RPMI7951 (cell line): ENCODE measurements at places on chromosomes 6 and 20. TPM values are rescaled to one million over a fixed set of nuclear protein-coding genes. Genes with fewer than 3 reads are reported as not detected.

PTPN1 gene
- 42.1 and 42.2 TPM in 2 replicates for total RNA-seq

GRCh38 chr6:21748343-21749056 is 154.9 kb downstream of the SOX4 start:
- no peak for DNase-seq

- no peak for DNase-seq
Measured at GRCh38 chr6:89750338-89750737, 69.3 kb downstream of the MDN1 start.

TJAP1 gene
- total RNA-seq, result 7.8 and 12.4 TPM in 2 replicates

TNXB gene
- total RNA-seq, result 0.12 and 0.20 TPM in 2 replicates

GRCh38 chr6:108113557-108114519 is 39.3 kb upstream of the OSTM1 start:
- peak; percentile 60 for DNase-seq

DNA sequence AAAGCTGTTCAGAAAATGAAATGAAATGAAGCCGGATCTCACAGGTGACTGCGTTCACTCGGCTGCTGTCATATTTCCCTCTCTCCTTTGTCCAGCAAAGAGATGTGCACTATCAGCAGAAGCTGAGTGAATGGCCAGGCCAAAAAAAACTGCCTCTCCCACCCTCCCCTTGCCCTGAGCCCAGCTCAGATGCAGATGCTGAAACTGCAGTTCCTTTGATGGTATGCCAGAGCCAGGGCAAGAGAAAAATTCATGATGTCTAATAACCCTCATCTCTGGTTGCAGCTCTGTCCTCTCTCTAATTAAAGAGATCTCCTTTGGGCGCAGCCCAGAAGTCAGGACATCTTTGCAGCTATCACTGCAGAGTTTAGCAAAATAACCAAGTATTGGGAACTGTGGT is 210.5 kb upstream of the RIN2 start:
- no peak for DNase-seq

GRCh38 chr6:18241208-18242038 is 22.9 kb downstream of the DEK start:
- peak; percentile 38 for DNase-seq

DNA sequence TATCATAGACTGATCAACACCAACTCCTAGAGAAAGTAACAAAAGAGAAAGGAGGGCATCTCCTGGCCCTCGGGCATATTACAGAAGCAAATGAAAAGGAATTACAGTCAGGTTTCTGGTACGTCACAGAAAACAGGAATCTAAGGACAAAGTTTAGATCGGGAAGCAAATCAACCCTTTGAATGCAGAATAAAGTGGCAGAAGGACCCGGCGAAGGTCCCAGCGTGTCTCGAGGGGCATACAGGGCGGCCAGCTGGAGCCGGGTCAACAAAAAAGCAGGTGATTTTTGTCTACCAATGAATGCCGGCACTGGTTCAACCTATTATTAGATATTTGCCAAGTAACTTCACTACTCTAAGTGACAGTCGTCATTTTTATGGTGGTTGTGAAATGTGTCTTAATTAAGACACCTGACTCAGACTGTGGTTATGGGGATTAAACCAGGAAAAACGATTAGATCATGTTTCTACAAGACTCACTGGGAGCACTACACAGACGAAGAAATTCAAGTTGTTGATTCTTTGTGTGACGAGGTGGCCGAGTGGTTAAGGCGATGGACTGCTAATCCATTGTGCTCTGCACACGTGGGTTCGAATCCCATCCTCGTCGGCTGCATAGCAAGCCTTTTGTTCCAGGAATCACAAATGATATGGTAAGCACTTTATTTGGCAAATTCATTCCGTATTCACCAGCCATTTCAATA is 12.4 kb upstream of the ZSCAN9 start:
- DNase-seq, result peak; percentile 72

- peak; percentile 71 for DNase-seq
Measured at GRCh38 chr6:1952740-1953360, 292.6 kb downstream of the GMDS start.

DNA sequence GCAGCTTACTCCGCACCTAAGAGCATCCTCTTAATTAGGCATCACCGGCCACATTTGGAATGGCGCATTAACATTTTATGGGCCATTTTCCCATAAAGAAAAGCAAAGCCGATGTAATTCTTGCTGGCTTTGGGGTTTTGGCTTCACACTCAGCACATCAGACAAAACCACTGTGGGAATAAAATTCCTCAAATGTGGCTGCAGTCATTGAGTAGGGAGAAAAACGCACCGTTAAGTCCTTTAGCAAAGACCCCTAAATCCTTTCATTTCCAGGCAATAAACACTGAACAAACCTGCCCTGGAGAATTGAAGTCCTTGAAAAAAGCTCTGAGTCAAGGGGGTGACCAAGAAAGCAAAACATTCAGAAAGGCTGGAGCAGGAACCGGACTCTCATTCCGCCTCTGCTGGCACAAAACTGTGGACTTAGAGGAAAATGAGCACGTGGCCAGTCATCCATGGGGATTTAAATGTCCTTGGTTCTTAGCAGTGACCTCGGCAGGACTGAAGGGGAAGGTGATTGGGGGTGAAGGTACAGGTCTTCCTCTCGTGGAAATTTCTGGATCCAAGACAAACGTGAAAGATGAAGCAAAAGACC is 102.9 kb downstream of the CDH4 start:
- DNase-seq, result no peak

- no peak for DNase-seq
Measured at GRCh38 chr20:62591122-62591468, 51.2 kb upstream of the SLCO4A1 start.

ADGB gene
- total RNA-seq, result not detected in 2 replicates

DNA sequence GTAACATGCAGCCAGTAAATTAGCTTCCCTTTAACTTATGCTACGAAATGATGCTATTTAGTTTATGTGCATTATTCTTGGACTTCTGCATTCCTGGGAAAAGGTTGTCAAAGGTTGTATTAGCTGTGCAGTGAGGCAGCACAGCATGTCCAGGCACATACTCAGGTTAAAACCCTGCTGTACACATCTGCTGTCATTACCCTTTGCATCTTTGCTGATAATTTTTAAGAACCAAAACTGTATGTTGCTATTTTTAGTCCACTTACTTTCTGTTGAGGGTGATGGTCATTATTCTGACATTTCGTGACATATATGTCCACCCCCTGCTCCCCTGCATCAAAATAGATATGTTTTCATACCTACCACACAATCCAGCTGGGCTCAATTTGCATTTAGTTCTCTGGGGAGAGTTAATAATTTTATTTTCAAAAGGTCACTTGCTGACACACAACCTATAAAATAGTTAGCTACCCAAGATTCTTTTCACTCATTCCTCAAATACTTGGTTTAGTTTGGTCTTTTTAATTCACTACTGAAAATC is 142.5 kb upstream of the SPACA1 start:
- no peak for DNase-seq

- DNase-seq, result no peak
Measured at GRCh38 chr6:19845266-19846041, 8.3 kb downstream of the ID4 start.

DNA sequence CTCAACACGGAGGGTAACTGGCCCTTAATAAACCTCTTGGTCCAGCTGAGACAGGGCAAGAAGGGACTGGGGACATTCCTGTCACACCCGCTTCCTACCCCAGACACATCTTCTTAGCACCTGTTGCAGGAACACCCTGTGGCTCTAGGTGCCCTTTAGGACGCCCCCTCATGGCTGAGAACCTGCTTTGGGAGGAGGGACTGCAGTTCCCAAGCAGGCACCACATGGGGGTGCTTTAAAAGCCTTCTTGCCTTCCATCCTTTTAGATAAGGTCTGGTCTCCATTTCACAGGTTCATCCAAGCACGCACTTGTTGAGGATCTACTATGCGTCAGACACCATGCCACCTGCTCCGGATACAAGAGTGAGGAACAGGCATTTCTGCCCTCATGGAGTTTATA is 26.6 kb downstream of the NSFL1C start:
- peak; percentile 42 for DNase-seq

RAB32 gene
- total RNA-seq, result 104 and 125 TPM in 2 replicates

- no peak for DNase-seq
Measured at GRCh38 chr6:114762145-114762544, 419.3 kb upstream of the HS3ST5 start.

DNA sequence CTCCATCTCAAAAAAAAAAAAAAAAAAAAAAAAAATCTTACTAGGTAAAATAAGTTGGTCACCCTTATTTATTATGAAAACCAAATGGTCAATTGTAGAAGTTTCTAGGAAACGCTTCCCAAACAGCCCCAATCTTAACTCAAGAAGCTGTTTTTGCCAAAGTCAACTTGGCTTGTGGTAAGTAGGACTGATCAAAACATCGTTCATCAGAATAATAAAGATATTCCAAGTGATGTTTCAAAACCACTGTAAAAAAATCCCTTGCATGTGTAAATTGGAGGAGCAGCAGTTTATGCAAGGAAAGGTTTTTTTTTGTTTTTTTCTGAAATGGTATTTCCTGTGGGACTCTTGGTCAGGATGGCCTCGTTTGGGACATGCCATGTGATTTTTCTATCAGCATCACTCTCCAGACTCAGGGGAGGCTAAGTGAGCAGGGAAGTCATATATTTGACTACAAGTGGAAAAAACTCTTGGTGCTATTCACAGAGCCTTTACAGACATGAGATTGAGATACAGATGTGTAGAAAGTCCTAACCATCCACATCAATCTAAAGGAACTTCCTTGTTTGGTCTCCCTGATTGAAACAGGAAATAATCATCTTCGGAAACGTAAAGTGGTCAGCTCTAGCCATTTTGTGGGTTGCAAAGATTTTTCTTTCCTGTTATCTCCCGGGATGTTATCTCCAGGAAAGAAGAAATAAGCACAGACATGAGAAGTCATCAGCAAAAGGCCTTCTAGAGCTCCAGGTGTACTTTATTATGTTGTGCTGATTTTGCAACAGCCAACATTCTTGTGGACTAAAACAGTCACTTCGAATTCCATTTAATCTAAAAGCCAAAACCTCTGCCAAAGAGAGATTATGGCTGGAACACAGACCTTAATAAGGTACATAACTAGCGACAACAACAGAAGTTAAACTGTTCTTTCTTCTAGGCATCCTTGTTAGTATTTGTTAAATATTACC is 177.8 kb downstream of the EDN1 start:
- peak; percentile 45 for DNase-seq

DNA sequence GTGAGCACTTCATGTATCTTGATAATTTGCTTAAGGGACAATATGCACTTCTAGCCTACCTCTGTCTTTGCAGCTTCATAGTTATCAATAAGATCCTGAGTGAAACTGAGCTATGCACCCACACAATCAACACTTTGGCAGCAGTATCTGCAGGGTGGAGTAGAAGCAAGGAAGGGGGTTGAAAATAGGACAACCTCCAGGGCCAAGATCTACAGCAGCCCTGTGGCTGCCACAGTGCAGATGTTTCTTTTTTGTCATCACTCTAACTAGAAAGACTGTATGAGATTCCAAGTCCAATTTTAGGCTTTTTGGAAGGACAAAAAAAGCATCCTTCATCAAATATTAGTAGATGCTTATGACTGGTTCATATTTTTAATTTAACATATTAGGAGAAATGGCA is 336.1 kb upstream of the CITED2 start:
- no peak for DNase-seq
